ENCODE measurements at places on chromosomes 4 and X.

- no peak for DNase-seq
Measured at GRCh38 chrX:36961590-36961989, 46.6 kb upstream of the FAM47C start.

DNA sequence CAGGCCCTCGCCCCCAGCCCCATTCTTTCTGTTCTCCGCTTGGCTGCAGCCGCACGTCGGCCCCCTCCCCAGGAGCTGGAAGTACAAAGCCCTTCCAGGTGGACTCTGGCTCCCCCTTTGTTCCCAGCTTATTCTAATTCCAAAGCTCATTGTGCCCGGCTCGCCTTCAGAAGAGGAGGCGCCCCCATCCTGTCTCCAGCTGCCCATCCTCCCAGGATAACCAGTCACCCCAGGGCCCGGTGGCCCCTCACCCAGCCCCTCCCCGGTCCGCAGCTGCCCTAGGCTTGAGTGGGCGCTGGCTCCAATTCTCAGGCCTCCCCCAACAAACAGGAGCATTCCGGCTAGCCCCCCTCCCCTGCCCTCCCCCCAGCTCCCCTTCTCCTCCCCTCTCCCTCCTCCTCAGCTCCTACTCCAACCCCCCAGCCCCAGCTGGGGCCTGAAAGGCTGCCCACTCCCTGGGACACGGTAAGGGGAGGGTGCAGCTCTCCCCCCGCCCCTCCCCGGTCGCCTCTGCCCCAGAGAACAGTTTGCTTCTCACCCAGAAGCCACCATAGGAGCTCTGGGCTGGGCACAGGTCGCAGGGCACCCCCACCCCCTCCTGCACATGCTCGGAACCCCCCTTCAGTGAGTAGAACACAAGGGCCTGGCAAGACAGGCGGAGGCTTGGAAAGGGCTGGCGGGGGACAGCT is 3.1 kb upstream of the SLC6A8 start:
- no peak for DNase-seq

GRCh38 chr4:108155373-108155772 is 13.4 kb downstream of the LEF1 start:
- DNase-seq: no peak

GRCh38 chrX:115583496-115584004 is 22.6 kb downstream of the PLS3 start:
- no peak for DNase-seq

DNA sequence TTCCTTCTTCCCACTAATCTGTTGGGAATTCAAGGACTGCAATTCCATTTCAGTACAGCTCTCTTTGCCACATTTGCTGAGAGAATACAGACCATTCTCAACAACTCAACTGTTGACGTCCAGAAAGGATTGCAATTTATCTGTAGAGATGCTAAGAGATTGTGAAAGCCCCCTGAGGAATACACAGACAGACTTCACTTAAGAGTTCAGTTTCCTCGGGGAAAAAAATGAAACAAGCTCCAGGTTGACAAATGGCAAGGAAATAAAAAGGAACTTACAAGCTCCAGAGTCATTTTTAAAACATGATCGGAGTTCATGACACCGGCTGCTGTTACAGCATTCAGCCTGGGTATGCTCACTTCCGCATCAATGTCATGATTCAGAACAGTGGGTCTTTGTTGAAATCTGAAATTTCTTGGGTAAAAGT is 13.8 kb downstream of the TLR10 start:
- DNase-seq: no peak

GRCh38 chr4:75654905-75655304 is 18.3 kb downstream of the G3BP2 start:
- DNase-seq: no peak

DNA sequence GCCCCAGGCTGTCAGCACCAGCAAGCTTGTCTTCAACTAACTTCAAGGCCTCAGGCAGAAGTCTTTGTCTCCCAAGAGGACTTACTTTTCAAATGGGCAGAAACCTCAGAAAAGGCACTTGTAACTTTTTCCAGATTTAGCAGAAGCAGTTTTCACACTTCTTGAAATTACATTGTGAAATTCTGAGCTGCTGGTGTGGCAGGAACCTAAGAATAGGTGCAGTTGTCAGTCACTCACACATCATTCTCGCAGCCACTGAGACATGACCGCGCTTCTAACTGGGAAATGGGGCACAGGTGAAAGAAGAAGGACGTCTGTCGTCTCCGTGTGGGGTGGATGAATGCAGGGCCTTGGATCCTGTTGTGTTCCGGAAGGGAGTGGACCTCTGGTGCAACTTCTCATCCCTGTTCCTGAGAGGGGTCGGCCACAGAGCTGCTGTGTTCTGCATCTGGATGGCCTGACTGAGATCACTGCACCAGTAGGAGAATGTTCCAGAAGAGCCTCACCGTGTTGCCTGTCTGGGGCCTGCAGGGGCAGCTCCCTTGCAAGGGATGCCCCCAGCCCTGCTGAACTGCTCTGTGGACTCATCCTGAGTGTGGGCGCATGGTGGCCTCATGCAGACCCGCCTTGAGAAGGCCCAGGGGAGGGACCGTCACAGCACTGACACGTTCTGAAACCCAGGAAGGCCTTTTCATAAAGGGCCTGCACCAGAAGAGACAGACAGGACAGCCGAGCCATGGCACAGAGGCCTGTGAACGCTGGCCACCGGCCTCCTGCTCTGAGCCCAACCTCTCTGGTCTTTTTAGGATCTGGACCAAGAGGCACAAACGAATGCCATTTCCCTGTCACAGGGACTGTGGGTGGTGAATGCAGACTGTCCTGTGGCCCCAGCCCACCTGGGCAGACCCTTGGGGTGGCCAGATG is 18.7 kb downstream of the NAT8L start:
- DNase-seq: no peak

DNA sequence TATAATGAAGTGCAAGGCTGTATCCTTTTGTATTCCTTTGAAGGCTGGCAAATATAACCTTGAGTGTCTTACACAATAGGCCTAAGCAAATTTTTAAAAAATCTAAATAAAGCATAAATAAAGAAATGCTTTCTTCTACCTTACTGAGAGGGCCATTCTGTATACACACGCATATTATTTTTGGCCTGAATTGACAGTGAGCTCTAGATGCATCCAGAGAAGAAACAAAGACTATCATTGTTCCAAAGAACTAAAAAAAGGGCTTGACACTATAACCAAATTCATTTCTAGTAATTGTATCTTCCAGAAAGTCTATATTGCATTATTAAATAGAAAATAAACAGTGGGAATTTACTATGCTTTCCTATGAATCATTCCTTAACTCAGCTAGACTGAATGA is 100.2 kb downstream of the MAGEB17 start:
- no peak for DNase-seq

GRCh38 chr4:123343400-123344041 is 53.1 kb upstream of the SPRY1 start:
- DNase-seq: no peak

GRCh38 chr4:26663888-26664287 is 80.0 kb downstream of the TBC1D19 start:
- no peak for DNase-seq

DNA sequence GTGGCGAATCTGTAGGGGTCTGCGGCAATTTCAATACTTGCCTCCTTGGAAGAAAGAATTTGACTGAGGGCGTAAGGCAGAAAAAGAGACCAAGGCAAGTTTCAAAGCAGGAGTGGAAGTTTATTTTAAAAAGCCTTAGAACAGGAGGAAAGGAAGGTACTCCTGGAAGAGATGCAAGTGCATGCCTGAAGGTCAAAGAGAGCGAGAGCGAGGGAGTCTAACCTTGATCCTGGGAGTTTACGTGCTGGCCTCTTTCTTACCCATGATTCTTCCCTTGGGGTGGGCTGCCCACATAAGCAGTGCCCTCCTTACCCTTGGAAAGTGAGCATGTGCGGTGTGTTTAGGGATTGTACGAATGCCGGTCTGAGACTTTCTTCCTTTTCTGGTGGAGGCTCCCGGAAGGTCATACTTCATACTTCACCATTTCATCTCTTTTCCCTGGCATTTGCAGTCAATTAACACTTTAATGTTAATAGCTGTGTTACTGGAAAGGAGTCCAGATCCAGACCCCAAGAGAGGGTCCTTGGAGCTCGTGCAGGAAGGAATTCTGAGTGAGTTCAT is 40.0 kb downstream of the ARSD start:
- DNase-seq: no peak

DNA sequence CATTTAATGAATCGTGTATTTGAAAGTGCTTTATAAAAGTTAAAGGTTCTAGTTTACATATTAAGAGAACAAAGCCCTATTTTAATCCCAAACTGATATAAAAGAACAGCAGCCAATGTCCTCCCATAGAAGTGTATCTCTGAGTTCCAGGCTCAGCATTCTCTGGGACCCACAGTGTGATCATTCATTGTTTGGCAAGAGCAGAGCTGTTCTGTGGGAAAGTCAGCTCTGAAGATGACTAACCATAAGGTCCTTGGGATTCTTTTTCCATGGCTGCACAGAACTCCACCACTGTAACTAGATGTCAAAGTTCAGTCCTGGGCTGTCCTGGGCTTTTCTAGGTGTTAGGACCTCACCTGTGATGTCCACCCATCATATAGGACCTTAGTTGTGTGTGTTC is 157.0 kb upstream of the TLL1 start:
- no peak for DNase-seq

- DNase-seq: no peak
Measured at GRCh38 chrX:41796046-41796445, 72.1 kb downstream of the GPR82 start.
